A549 treated with Mapracorat at 1 μM for 4 hours (cell line): ENCODE measurements at places on chromosomes 1 and 21. TPM values are rescaled to one million over a fixed set of nuclear protein-coding genes. Genes with fewer than 3 reads are reported as not detected.

The ACKR1 gene
- not detected in 5 replicates for total RNA-seq

The CC2D1B gene
- 15.9 to 20.0 TPM (median 19.0 TPM) in 5 replicates for total RNA-seq

The ABCG1 gene
- 2.1 to 2.7 TPM (median 2.5 TPM) in 5 replicates for total RNA-seq

The KRTAP10-2 gene
- not detected in 5 replicates for total RNA-seq

The GUCA2B gene
- 0.46 TPM in 1 of 5 replicates, not detected in the others for total RNA-seq

The HECTD3 gene
- 13.7 to 19.5 TPM (median 18.6 TPM) in 5 replicates for total RNA-seq

The CR2 gene
- not detected in 5 replicates for total RNA-seq

The DEDD gene
- 29.6 to 36.1 TPM (median 32.2 TPM) in 5 replicates for total RNA-seq

The ILDR2 gene
- total RNA-seq: 0.02 to 0.05 TPM (median 0.03 TPM) in 3 of 5 replicates, not detected in the others

The NCAM2 gene
- not detected in 5 replicates for total RNA-seq
